Umbilical cord (tissue), 2 donors: ENCODE measurements at places on chromosomes 13 and 19. TPM values are rescaled to one million over a fixed set of nuclear protein-coding genes. Genes with fewer than 3 reads are reported as not detected.

- no peak for DNase-seq
Measured at GRCh38 chr19:46311444-46311843, 14.6 kb downstream of the HIF3A start.

DNA sequence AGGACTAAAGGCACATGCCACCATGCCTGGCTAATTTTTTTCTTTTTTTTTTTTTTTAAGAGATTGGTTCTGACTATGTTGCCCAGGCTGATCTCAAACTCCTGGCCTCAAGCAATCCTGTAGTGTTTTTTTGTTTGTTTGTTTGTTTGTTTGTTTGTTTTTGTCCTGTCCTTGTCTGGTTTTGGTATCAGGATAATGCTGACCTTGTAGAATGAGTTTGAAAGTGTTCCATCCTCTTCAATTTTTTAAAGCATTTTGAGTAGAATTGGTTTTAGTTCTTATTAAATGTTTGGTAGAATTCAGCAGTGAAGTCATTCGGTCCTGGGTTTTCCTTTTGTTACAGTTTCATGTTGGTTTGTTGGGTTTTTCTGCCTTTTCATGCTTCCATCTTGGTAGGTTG lies 19.2 kb downstream of the CEACAM4 start:
- DNase-seq: no peak

DNA sequence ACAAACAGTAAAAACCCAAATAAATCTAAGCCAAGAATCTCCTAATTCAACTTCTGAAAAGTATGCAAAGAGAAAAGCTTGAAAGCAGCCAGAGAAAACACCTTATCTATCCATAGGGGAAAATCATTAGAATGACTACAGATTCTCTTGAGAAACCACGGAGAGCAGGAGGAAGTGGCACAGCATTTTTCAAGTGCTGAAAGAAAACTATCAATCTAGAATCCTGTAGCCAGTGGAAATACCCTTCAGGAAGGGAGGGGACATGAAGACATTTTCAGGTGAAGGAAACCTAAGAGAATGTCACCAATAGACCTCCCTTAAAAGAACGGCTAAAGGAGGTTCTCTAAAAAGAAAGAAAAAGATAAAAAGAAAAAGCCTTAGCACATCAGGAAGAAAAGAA lies 66.2 kb upstream of the XPO4 start:
- no peak for DNase-seq

DNA sequence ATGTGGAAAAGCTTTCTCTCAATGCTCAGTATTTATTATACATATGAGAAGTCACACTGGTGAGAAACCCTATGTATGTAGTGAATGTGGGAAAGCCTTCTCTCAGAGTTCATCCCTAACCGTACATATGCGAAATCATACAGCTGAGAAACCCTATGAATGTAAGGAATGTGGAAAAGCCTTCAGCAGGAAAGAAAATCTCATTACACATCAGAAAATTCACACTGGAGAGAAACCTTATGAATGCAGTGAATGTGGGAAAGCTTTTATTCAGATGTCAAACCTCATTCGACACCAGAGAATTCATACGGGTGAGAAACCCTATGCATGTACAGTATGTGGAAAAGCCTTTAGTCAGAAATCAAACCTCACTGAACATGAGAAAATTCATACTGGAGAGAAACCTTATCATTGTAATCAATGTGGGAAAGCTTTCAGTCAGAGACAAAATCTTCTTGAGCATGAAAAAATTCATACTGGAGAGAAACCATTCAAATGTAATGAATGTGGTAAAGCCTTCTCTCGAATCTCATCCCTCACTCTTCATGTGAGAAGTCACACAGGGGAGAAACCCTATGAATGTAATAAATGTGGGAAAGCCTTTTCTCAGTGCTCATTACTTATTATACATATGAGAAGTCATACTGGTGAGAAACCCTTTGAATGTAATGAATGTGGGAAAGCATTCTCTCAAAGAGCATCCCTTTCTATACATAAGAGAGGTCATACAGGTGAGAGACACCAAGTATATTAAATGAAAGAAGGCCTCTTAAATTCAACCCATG lies 34.4 kb downstream of the ZNF568 start:
- DNase-seq: no peak

GRCh38 chr19:42295831-42296525 lies 6.0 kb upstream of the PRR19 start:
- peak; percentile 76 for DNase-seq

DNA sequence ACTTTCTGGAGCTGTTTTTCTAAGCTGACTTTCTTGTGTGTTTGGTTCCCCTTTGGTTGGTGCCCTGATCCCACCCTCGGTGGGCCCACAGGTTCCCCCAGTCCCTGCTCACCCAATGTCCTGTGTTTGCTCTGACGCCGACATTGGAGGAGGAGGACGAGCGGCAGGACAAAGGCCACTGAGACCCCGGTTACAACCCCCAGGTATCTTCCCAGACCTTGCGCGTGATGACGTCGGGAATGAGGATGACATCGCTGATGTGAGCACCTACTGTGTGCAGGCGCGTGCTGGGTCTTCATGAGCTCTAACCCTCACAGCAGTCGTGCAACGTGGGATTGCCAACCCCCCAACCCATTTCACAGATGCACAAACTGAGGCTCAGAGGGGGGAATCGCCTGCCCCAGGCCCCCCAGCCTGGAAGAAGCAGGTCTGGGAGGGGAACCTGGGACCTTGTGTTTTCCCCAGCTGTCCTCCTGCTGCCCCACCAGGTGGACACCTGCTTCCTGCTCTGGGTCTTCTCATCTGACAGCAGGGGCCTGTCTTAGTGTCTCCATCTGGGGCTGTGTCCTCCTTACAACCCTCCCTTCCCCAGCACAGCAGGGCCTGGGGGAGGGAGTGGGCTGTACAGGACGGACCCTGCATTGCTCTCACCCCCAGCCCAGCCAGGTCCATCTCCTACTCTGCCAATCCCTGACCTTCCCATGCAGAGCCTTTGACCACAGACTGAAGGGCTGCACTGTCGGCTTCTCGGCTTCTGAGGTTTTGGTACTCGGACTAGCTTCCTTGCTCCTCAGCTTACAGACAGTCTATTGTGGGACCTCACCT lies 4.7 kb upstream of the LILRA6 start:
- DNase-seq: no peak

DNA sequence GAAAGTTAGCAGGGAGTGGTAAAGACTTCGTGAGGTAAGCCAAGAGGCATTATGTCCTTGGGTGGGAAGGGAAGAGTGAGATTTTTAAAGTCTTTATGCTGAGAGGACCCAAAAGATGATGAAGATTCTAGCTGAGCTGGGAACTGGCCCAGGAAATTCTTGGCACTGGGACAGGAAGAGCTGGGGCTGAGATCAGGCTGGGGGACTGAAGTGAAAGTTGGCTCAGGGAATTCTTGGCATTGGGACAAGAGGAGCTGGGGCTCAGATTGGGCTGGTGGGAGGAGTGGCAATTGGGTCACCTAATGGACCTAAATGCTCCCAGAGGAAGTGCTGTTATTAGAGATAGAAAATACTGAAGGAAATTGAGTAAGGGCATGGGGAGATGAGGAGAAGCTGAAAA lies 8.8 kb downstream of the SCEL start:
- peak; percentile 87 for DNase-seq

DNA sequence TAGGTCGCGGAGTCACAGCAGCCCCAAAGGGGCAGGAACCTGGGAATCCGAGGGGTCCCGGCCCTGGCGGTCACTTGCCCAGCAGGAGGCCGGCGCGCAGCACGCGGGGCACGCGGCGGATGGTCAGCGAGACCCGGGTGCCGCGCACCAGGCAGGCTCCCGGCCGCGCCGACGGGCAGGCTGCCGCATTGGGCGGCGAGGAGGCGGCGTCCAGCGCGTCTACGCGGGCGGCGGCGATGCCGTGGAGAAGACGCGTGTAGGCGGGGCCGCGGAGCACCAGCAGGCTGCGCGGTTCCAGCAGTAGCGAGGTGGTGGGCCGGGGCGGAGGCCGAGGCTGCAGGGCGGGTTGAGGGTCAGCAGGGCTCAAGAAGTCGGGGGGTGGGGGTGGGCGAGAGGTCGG lies 607 bp upstream of the SYNE4 start:
- DNase-seq: peak; percentile 61

DNA sequence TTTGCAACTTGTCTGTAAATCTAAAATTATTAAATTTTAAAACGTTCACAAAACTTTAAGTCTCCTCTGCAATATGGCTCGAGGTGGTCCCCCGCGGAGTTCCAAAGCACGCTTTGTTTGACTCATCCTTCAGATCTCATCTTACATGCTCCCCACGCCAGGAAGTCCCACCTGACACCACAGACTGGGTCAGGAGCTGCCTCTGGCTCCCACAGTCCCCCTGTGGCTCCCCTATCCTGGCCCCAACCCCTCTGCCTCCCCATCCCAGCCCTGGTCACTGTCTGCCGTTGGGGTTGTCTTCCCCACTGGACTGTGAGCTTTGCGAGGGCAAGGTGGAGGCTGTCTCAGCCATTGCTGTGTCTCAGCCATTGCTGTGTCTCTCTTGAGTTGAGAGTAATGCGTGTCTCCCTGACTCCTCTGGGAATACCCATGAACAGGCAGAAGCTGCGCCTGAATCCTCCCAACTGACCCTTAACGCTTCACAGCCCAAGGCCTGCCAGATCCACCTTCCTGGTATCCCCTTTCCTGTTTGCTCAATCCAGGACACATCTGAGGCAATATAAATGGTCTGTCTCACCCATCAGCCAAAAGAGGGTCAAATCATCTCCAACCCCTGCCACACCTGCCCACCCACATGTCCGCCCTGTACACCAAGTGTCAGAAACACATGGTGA lies 15.9 kb downstream of the DYRK1B start:
- DNase-seq: no peak

DNA sequence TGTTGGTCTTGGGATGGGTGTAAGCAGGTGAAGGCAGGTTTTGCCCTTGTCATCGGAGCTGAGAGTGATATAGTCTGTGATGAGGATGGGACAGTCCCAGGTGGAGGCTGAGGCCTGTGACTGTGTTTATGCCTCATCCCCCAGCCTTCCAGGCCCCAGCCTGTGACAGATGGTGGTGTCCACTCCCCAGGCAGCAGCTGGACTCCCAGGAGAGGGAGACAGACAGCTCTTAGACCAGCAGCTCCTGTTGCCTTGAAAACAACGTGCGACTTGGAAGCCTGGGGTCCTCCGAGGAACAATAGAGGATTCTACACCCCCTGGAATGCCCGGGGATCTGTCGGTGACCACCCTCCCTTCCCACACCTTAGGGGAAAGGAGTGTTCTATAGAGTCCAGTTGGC lies 63.8 kb downstream of the CHST8 start:
- no peak for DNase-seq

GRCh38 chr19:14369399-14370168 lies 11.7 kb upstream of the ADGRE5 start:
- no peak for DNase-seq

GRCh38 chr19:19821366-19821951 lies at the start of gene ZNF506:
Gene ZNF506, minus strand, starts transcription at chr19:19821750. Its CDS starts 147 bp downstream, at chr19:19821603.
- peak; percentile 99 for DNase-seq

GRCh38 chr13:36665630-36666029 lies 8.2 kb upstream of the SERTM1 start:
- no peak for DNase-seq

DNA sequence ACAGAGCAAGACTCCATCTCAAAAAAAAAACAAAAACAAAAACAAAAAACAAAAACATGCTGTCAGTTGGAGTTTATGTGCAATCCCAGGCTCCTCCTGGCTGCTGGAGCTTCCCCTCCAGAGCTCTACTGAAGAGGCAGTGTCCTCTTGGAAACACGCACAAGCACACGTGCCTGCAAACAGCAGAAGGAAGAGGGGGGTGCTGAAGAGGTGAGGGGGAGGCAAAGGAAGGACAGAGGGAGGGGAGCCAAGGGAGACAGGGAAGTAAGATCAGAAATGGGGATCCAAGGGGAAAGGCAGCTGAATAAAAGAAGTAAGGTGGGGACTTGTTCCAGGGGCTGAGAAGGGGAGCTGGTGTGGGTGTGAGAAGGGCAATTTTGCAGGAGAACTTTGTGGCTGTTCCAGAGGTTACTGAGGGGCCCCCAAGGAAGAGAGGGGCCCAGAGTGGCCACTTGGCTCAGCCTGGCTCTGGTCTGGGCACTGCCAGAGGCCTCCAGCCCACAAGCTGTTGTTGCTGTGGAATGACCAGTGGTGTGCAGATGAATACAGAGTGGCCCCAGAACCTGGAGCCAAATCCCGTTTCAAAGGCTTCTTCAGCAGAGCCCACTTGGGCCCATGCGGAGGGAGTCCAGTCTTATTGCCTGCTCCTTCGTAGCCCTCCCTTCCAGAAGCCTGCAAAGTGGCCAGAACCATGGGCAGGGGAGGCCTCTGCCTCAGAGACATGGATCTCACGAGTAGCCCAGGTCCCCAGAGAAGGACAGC lies 34.4 kb downstream of the LYL1 start:
- DNase-seq: no peak

DNA sequence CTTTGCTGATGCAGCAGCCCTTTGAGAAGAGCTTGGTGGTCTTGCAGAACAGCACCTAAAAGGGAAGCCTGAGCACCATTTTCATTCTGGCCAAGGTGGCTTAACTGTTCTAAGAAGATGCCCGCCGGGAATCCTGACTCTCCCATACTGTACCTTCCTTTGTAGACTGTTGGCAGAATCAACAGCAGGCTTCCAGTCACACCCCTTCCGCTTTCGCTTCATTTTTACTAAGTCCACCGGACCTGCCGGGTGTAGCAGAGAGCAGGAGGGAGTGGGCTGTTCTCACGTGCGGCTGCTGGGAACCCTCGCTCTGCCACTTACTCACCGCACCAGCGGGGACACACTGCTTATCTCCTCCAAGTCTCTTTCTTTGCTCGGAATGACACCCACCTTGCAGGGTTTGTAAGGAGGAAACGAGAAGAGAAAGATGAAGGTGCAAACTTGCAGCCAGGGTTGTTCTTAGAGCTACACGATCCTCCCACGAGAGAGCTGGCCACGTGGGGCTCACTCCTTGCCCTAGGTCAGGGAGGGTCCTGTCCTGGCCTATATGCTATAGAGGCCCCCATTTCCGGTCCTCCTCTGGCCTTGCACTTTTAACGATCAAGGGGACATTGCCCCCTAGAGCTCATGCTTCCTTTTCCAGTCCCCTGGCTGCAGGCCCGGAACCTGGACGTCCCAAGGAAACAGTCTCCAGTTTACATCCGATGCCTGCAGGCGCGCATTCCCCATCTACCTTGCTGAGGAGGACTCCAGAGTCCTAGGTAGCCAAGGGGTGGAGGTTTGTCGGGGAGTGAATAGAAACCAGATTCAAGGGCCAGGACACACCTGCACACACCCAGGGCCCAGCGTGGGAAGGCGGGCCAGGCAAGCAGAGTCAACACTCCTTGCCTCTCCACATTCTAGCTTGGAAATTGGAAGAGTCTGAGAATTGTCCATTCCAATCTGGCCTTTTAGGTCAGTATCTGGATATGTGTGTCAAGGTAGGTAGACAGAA lies 453.6 kb downstream of the IRS2 start:
- no peak for DNase-seq

- DNase-seq: no peak
Measured at GRCh38 chr13:97999653-98000052, 46.2 kb downstream of the IPO5 start.

- no peak for DNase-seq
Measured at GRCh38 chr13:33292712-33293111, 7.2 kb upstream of the STARD13 start.

The LIPE gene
- total RNA-seq: 6.5 TPM

The PSG1 gene
- 4.6 TPM for total RNA-seq

The TLE6 gene
- total RNA-seq: 7.5 TPM

The ZNF610 gene
- total RNA-seq: 9.9 TPM

The SPACA4 gene
- not detected for total RNA-seq

The C19orf38 gene
- 3.9 TPM for total RNA-seq

The SIGLEC6 gene
- total RNA-seq: not detected

The TMEM86B gene
- total RNA-seq: 4.1 TPM

The ZNF71 gene
- total RNA-seq: 5.8 TPM

The ERFL gene
- not detected for total RNA-seq

The FLT3LG gene
- 1.9 TPM for total RNA-seq
